ENCODE measurements at places on chromosomes 4 and X.

DNA sequence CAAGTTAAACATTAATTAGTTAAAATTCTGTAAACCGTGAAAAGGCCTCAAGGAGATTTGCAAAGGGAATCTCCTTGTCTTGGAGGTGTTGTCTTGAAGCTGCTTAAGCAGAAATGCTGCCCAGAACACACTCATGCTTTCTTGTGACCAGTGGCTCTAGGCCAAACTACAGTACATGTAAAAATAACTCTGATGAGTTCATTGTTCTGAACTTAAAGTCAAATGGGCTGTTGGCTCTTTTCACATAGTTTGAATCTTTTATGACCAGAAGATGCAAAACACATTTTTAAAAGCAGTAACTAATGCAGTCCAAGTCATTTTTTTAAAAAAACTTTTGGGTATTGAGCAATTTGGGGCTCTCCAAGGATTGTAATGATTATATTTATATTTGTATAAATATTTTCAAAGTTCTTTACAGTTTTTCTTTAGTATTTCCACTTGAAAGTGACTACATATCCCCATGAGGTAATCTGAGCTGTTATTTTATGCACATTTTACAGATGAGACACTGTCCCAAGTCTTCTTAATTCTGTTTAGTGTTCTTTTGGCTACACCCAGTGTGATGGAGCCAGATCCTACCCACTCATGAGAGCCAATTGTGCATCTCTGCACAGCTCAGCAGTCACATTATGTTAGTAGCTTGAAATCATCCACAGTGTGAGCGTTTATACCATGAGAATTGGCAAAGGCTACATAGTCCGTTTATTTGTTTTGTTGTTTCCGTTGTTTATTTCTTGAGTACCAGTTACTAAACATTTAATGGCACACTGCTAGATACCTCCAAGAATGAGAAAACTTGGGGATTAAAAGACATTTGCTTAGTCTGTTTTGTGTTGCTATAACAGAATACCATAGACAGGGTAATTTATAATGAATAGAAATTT, 112.8 kb upstream of the ATXN3L start:
- no peak for DNase-seq

DNA sequence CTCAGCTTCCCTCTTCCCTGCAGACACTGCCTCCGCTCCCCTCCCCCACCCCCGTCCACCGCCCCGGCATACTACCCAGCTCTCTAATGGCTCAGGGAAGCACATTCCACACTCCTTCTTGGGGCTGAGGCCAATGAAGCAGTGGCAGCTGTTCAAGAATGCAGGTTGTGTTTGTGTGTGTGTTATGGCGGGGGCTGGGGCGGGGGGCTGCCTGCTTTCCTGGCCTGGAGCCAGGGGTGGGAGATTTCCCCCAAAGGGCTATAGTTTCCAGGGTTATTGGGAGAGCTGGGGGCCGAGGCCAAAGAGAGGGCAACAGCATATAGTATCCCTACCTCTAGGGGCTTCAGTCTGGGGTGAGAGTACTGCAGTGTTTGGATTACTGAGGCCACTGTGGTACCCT, 149.4 kb downstream of the EFNB1 start:
- DNase-seq: no peak

GRCh38 chr4:27084685-27085361, 224.2 kb downstream of the STIM2 start:
- no peak for DNase-seq

DNA sequence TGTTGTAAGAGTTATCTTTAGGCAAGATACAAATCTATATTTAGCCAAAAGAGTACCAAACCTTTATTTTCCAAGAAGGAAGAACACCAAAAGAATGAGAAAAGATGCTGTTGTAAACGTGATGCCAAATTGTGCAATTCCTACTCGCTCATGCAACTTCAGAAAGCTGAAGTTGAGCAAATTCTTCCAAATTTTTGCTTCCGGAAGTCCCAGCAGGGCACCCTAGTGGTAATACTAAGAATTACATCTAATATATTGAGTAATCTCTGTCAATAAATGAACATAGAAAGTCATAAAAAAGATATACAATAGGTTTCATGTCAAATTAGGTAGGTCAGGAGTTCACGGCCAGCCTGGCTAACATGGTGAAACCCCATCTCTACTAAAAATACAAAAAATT, 36.0 kb upstream of the SMARCAD1 start:
- DNase-seq: no peak

- no peak for DNase-seq
Observed at GRCh38 chr4:152456609-152457008, 79.3 kb downstream of the FBXW7 start.

- DNase-seq: no peak
Observed at GRCh38 chrX:110204986-110205385, 112.9 kb downstream of the AMMECR1 start.

GRCh38 chr4:21554500-21554899, 394.1 kb downstream of the KCNIP4 start:
- DNase-seq: no peak

DNA sequence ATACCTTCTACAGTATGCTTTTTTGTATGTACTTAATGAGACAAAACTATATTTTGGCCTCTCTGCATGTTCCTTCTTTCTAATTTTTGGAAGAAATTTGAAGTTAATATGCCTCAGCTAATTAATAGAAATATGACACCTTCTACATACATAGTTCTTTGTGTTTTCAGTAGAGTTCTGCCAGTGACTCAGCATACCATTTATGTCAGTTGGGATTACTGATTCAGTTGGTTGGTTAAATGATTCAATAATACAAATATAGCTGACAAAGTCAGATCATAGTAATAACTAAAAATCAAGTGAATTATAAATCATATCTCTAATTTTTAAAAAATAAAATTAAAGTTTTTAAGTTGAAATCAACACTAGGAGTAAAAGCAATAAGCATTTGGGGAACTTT, 16.8 kb downstream of the BTC start:
- DNase-seq: no peak
